Activated T-helper 1 cell treated with anti-CD3 and anti-CD28 coated beads, Interleukin-2, amount 50 U/mL, for 16 hours (primary cell): ENCODE measurements at places on chromosomes 3 and 15.

DNA sequence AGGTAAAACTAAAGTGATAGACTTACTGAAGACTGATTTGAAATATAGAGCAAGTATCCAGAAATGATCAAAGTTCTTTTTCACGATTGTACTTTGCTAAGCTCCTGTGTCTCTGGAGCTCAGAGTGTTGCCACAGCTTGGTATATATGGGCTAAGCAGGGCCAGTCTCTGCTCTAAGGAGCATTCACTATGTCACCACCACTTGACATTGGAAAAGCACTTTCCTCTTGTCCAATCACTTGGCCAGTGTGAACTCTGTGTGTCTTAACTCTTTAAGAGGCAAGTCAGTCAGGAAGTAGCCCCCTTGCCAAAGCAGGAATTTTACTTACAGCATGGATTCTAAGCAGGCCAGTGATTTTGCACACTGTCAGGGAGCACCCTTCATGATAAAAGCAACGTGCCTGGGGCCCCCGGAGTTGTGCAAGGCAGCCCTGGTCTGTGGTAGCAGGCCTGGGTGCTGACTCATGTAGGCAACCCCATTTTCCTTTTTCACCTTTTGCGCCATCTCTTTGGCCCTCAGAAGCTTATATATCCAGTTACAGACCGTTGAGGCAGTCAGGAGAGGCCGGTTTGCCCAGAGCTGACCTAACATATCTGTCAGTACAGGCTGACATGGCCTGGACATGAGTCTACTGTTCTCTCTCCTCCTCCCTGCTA, 73.0 kb downstream of the HCN4 start:
- DNase-seq, result no peak

DNA sequence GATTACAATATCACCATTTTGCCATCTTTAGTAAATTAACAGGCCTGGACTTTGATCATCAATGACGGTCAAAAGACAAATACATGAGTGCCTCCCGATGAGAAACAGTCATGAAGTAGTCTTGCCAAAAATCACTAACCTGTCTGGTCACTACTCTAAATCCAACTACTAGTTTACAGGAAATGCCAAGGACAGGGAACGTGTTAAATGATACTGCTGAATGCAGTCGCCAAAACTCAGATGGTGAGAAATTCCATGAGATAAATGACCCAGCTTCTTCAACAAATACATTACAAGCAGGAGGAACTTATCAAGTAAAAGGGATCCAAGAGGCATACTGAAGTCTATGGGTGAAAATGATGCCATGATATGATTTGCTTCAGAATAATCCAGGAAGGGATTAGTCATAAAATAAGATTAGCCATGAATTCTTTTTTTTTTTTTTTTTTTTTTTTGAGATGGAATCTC, 35.8 kb upstream of the ATP13A3 start:
- DNase-seq, result no peak

DNA sequence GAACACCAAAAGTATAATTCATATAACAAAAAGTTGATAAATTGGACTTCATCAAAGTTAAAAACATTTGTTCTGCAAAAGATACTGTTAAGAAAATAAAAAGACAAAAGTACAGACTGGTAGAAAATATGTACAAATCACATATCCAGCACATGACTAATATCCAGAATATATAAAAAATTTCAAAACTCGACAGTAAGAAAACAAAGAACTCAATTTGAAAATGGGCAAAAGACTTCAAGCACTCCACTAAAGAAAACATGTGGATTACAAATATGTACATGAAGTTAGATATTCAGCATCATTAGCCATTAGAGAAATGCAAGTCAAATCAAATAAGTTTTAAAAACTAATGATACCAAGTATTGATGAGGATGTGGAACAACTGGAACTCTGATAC, 6.7 kb downstream of the GK5 start:
- DNase-seq, result no peak

GRCh38 chr15:95075792-95076677, 844.7 kb downstream of the MCTP2 start:
- no peak for DNase-seq

DNA sequence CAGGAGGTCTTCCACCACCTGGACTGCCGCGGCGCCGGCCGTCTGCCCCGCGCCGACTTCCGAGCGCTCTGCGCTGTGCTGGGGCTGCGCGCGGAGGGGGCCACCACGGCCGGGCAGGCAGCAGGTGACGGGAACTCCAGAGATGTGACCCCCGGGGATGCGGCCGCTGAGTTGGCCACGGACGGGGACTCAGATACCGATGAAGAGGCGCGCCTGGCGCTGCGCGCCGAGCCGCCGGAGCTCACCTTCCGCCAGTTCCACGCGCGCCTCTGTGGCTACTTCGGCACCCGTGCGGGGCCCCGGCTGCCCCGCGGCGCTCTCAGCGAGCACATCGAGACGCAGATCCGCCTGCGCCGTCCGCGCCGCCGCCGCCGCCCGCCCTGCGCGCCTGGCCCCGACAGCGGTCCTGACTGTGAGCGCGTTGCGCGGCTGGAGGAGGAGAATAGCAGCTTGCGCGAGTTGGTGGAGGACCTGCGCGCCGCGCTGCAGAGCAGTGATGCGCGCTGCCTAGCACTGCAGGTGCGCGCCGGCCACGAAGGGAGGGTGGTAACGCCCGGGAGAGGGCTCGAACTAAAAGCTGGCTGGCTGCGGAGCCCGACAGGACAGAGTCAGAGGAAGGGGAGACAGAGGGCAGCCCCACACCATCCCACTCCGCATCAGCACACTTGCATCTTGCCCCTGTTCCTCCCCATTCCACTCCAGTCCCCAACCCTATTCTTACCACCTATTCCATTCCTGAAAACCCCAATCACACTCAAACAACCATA, 885 bp downstream of the EFCC1 start:
- DNase-seq, result no peak

DNA sequence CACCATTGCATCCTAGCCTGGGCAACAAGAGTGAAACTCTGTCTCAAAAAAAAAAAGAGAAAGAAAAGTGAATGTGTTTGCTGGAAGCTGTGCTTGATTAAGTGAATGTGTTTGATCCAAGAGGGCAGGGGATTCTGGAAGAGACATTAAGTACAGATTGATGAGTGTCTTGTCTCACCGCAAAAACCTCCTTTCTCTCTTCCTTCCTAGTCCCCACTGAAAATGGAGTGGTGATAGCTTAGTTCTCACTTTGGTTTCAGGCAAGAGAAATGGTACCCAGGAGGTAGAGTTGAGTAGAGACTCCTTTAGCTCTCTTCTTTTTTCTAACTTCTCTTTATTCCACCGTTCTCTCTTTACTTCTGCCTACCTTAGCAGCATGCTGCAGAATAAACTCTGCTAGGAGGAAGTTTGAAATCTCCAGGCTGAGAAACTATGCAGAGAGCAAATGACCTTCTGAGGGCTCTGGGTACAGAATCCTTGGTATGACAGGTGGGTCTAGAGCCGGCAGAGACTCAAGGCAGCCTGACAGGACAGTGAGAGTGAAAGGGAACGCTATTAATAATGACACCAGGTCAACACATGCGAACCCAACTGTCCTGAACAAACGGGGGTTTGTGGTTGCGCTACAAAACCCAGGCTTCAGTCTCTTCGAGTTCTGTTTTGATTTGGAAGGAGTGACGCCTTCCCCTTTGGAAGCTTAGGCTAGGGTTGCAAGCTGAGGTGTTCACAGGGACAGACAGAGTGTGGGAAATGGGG, 74.9 kb downstream of the SMAD3 start:
- no peak for DNase-seq
